ENCODE measurements at places on chromosomes 3 and 15.
A peak's percentile ranks its signal among the peaks of the same experiment; 100 is the strongest.

DNA sequence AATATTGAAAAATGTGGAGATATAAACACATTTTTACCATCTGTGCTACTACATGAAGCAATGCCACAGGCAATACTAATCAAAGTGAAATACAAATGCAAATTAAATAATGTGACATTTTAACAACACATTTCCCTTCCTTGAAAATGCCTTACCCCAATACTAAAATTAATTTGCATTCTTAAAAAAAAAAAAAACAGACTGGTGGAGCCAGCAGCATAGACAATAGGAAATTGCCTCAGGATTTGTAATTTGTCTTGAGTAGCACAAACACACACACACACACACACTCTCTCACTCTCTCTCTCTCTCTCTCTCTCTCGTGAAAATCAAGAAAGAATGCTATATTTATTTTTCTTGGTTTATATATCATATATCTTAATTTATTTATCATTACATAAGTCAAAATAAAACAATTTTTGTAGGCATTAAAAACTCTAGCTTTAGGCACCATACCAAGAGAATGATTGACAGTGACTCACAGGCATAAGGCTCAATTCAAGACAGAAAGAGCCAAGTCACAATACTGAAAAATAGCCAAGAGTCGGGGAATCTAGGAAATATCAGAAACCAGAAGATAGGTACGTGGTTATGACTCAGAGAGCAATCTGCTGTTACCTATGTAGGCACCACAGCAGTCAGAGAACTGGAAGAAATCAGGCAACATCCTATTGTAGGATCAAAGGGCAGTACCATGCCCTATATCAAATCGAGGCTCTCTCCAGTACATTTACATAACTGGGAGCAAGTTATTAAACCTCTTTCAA, 23.0 kb downstream of the SUCNR1 start:
- no peak for DNase-seq

GRCh38 chr15:72147418-72147817, 29.2 kb downstream of the SENP8 start:
- DNase-seq, result no peak

DNA sequence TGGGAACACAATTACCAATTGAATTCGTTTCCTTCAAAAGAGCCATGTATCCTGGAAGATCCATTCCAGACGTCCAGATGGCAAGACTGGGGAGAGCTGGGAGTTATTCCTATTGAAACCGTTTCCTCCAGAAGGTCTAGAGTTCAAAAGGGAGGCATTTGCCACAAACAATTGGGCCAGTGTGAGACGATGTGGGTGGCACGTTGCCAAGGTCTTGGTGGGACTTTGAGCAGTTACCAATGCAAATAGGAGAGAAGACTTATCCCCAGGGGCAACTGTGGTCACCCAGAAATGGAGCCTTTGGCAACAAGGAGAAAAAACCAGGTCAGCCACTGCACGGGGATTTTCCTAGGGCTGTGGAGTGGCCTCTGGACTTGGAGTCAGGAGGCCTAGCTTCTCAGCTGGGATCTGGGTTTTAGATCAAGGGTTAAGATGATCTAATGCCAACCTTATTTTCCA, 29.6 kb upstream of the TLE3 start:
- no peak for DNase-seq

- DNase-seq, result no peak
Measured at GRCh38 chr3:89447243-89447642, 339.8 kb downstream of the EPHA3 start.

DNA sequence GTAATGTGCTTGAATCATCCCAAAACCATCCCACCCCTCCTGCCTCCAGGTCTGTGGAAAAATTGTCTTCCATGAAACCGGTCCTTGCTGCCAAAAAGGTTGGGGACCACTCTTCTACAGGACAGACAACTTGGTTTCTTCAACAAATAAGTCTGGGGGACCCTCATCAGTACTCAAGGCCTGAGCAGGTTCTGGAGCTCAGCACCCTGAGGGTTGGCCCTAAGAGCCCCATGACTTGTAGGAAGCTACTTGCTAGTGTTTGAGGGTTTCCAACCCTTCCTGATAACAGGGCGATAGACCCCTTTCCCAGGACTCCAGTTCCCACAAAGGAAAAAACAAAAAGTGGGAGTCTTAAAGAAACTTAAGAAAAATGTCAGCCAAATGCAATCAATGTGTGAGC, 52.9 kb upstream of the SLCO2A1 start:
- no peak for DNase-seq

DNA sequence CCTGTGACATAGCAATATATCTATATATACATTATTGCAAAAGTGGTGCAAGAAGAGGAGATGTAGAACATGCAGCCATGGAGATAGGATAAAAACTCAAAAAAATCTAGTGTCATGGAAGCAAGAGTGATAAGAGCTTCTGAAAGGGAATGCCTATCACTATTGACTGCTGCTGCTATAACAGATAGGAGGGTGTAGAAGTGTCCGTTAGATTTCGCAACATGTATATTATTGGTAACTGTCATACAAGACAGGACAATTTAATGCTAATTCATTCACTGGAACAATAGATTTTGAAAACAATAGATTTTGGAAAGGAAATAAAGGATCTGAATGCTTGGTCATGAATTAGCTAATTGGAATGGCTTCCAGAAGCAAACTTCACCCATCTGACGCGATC, 224.5 kb downstream of the ZNF385D start:
- no peak for DNase-seq

DNA sequence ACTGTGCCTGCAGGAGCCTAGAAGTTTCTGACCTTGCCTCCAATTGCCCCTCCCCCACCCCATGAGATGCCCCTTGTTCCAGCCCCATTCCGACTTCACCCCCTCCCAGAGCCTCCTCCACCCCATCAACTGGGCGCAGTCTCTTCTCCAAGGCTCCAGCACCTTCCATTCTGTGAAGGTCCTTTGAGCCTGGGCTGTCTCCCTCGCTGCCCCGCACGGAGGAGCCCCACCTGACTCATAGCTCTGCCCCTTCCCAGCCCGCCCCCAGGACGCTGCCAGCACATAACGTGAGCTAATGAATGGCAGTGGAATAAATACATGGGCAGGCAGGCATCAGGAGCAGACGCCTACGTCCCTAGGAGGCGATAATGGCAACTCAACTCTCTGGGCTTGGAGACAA, 113.1 kb downstream of the NUP210 start:
- DNase-seq, result no peak

DNA sequence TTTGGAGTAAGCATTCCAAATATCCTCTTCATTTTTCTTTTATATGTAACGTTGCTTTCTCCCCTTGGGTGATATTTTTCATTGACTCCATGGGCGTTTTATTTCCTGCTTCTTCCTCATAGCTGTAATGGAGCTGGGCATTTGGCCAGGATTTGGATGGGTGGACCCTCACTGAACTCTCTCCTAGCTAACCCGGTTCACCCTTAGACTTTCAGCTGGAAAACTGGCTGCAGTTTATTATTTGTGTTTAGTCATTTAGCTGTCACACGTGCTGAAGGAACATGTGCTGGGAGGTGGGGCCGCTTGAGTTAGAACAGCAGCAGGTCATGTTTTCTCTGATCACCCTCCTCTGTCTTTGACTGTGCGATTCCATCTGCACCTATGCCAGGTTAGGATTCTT, 407.6 kb downstream of the ZIC1 start:
- peak; percentile 69 for DNase-seq

DNA sequence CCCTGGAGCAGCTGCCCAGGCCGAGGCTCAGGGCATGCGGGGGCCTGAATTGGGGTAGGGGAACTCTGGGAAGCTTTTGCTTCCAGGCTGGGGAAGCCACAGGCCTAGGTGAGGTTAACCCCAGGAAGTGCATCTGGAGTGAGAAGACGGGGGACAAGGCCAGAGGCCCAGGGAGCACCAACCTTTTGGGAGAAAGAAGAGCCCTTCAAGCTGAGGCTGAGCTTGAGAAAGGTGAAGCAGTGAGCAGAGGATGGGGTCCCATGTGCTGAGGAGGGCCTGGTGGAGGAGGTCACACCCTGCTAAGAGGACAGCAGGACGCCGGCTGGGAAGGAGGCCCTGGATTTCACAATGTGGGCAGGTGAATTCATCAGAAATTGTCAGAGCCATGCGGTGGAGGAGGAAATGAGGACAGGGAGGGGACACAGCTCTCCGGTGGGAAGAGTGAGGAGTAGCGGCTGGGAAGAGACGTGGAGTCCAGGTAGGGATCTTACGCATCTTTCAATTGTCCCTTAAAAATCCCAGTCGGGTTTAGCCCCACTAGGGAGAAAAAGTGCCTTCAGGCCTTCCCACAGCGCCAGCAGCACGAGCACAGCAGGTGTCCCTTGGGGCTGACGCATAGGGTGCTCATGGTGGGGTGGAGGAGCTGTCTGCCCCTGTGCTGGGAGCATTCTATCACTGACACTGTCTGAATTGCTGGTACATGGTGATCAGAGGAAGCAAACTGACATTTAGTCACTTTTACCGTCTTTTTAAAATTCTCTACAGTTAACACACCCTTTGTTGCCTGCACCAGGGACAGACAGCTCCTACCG, 50.9 kb downstream of the HCN4 start:
- DNase-seq, result no peak

GRCh38 chr15:57118013-57118799, 199.8 kb downstream of the TCF12 start:
- DNase-seq, result no peak

DNA sequence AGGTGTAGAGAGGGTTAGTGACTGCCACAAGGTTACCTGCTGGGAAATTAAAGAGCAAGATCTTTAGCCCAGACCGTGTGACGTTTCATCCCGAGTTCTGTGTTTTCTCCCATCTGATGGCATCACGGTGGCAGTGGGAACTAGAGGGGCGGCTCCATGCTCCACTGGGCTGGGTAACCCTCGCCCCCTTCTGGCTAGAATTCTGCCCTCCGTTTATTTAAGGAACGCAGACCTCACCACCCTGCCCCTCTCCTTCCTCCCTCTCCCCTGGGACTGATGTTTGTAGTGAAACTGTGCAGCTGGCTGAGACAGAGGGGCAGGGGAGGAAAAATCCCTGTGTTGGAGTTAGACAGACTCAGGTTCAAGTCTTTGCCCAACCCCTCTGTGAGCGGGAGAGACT, 65.6 kb downstream of the ITGA11 start:
- no peak for DNase-seq

- DNase-seq, result no peak
Measured at GRCh38 chr3:36394176-36394575, 13.9 kb downstream of the STAC start.

DNA sequence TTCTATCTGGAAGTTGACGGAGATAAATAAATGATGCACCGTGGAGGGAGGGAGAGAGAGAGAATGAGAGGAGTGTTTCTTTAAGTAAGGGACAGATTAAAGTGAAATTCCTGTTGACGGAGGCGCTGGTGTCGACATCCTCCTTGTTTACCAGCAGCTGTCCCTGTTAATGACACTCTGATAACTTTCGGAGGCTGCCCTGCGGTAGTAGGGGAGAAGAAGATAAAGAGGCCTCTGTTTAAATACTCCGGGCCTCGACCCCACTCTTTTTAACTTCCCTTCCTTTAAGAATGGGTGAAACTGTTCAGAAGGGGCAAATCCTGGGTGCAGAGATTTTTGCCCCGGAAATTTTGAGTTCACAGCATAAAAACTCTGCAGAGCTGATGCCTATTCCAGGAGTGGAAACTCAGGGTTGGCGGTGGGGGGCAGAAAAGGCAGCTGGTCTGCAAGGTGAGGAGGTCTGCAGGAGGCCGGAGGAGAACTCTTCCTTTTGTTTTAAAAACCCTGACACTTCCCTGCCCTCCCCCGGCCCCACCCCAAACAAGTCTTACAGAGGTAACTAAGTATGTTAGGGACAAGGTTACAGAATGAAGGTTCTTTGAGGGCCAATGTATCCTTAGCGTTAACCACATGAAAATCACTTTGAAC, 276.6 kb upstream of the NR2F2 start:
- no peak for DNase-seq

DNA sequence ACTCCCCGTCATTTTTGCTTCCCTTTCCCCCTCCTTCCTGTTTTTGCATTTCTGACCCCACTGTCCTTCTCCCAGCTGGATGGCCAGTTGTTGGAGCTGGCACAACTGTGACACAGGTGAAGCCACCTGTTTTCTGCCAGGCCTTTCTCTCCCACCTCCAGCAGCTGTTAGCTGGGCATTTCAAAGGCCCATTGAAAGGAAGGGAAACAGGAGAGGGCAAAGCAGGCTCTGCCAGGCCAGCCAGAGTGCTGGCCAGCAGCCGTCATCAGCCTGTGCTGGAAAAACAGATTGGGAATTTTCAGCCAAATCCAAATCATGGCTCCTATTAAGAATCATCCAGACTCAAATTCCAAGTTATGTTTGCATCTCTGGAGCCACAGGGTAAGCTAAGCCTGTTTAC, 155.2 kb upstream of the C2CD4B start:
- no peak for DNase-seq

DNA sequence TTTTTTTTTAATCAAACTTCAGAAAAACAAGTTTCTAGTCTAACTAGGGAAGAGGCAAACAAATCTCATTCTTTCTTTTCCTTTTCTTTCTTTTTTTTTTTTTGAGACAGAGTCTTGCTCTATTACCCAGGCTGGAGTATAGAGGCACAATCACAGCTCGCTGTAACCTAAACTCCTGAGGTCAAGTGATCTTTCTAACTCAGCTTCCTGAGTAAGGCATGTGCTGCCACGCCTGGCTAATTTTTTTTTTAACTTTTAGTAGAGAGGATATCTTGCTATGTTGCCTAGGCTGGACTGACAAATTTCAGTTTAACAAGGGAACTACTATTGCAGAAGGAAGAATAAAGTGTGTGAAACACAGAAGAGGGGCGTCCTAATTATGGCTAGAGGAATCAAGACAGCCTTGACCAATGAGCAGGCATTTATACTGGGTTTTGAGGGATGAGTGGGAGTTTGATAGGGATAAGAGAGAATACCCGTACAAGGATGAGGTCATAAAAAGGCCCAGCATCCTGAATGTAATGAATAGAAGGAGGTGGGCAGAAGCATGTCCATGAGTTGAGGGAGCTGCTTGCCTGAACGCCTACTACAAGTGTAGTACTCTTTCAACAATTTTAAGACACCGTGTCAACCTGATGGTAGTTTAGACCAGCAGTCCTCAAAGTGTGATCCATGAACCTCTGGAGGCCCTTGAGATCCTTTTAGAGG, 6.7 kb upstream of the ZFAND6 start:
- no peak for DNase-seq

- DNase-seq, result no peak
Measured at GRCh38 chr3:104606812-104607211, 759.9 kb upstream of the ALCAM start.

DNA sequence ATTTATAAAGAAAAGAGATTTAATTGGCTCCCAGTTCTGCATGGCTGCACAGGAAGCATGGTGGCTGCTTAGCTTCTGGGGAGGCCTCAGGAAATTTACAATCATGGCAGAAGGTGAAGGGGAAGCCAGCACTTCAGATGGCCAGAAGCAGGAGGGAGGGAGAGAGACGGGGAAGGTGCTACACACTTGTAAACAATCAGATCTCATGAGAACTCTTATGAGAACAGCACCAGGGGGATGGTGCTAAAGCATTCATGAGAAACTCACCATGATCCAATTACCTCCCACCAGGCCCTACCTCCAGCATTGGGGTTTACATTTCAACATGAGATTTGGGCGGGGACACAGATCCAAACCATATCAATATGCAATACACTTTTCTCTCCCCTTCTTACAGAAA, 73.7 kb downstream of the ECT2 start:
- DNase-seq, result no peak

- DNase-seq, result no peak
Measured at GRCh38 chr3:113097960-113098447, 107.2 kb downstream of the GTPBP8 start.

GRCh38 chr3:48406443-48407431, 23.1 kb downstream of the PLXNB1 start:
- no peak for DNase-seq
